Mucosa of descending colon (tissue), 3 donors: ENCODE measurements at places on chromosomes 11 and 22. TPM values are rescaled to one million over a fixed set of nuclear protein-coding genes. Genes with fewer than 3 reads are reported as not detected.
A peak's percentile ranks its signal among the peaks of the same experiment; 100 is the strongest.

The VPREB1 gene
- not detected for total RNA-seq

The MYO7A gene
- 2.3 TPM for total RNA-seq

The SPI1 gene
- 21.0 TPM for total RNA-seq

- DNase-seq: peak; percentile 31
Observed at GRCh38 chr22:42289671-42290541, 19.5 kb upstream of the TCF20 start.

- no peak for DNase-seq
Observed at GRCh38 chr11:134727204-134727603, 315.2 kb upstream of the B3GAT1 start.

- DNase-seq: no peak
Observed at GRCh38 chr11:76663486-76663810, 7.1 kb downstream of the LRRC32 start.

DNA sequence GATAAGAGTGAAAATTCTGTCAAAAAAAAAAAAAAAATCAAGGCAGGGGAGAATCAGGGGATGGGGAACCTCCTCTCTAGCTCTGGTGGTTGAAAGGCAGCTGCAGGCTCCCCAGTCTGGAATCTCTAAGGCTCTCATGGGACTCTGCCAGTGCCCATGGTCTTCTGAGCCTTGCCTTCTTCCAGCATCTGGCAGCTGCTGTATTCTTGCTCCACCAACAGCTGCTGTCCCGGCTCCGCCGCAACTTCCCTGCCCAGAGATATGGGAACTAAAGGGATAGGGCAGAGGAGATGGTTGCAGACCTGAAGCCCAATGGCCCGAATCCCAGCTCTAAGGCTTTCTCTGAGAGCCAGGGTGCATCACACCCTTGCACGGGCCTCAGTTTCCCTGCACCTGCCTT, 49.5 kb upstream of the PHF21B start:
- no peak for DNase-seq
